ENCODE measurements at places on chromosomes 13 and 19.
A peak's percentile ranks its signal among the peaks of the same experiment; 100 is the strongest.

- no peak for DNase-seq
These were observed 279.6 kb downstream of the PCDH20 start for GRCh38 chr13:61136093-61136492.

DNA sequence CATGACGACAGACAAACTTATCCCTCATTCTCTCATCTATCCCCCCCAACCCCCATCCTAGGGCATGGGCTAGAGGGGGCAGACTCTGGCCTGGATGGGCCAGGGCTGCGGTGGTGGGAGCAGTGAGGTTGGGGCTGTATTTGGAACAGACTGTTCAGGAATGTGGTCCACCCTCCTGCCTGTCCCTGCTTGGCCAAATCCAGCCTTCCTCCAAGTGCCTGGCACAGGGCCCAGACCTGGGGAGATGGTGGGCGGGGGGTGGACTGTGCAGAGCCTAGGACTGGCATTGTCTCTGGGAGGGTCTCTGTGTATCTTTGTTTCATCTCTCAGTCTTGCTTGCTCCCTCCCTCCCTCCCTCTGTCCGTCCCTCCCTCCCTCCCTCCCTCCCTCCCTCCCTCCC lies 14.2 kb downstream of the EGLN2 start:
- DNase-seq, result no peak

GRCh38 chr13:28488376-28489005 lies 6.4 kb downstream of the FLT1 start:
- DNase-seq, result no peak

DNA sequence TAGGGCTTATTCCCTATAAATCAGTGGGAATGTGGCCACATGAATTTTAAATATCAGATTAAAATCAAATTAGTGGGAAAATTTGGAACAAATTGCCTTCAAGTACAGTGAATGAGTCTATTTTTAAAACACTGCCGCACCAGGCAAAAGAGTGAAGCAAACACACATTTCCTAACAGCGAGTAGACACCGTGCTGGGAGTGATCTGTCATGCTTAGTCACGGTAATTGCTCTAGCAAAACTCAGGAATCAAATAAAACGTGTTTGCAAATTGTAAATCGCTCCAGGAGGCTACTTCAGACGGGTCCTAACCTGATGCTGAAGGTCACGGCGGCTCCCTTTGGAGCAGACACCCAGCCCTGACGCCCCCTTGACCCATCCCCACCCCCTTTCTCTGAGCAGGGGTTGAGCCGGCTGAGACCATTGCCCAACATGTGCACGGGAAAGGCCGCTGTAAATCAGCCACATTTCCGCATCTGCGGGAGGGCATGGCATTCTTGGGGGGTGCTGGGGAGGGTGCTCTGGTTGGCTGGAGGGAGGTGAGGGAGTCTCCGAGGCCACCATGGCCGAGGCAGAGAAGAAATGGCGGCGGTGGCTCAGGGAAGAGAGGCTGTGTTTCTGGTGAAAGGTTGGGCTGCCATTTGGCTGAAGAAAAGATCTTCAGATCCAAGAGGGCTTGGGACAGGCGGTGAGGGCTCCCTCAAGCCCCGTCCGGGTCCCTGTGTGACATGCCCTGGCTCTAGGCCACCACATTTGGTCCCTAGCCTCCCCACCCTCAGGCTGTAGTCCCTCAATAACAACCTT lies 8.9 kb downstream of the CEBPA start:
- no peak for DNase-seq

DNA sequence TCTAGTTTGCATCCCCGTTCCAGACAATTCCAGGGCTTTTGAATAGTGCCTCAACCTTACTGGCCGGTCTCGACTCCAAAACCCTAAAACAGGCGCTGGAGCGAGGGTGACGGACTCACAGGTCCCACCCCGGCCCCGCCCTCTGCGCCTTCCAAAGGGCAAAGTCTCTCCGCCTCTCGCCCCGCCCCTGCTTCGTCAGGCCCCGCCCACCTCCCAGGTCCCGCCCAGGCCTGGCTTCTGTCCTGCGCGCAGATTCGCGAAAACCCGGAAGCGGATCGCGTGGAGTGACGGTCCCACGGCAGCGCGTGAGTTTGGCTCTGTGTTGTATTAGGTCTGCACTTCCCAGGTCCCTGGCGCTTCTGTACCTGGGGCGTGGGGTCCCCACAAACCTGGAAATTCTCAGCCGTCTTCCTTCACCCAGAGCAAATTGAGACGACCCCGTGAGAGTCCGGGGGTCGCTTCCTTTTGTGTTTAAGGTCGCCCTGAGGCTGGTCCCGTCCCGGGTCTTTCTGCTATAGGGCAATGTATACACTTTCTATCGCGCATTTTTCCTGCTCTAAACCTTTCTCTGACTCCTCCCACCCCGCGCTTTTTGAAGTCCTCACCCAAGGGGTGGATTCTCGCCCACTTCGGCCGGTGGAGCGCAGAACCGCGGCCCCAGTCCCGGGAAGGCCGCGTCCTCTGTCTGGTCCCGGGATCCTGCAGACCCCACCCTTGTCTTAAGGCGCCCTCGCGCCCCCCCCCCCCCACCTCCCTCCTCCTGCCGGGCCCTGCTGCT lies at the start of gene ZNF813:
Gene ZNF813, plus strand, starts transcription at position 249 of the 778 bp plus-strand sequence. CDS start 16,090 bp downstream, outside the sequence.
- DNase-seq, result peak; percentile 91

DNA sequence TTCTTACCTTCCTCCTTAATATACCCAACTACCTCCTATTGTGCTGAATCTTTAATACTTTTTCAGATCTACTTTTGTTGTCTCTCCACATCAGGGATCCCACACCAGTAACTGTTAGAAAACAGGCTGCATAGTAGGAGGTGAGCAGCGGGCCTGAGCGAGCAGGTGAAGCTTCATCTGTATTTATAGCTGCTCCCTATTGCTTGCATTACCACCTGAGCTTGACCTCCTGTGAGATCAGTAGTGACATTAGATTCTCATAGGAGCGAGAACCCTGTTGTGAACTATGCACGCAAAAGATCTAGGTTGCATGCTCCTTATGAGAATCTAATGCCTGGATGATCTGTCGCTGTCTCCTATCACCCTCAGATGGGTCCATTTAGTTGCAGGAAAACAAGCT lies 279.8 kb downstream of the DIAPH3 start:
- no peak for DNase-seq
